Pancreas (tissue), 10 donors: ENCODE measurements at places on chromosomes 3 and 15. TPM values are rescaled to one million over a fixed set of nuclear protein-coding genes. Genes with fewer than 3 reads are reported as not detected.

- H3K36me3 ChIP-seq = no peaks in the 10 kb centered on the region
- no peak overlapping the region for H3K27ac ChIP-seq
- no peaks in the 10 kb centered on the region for H3K4me1 ChIP-seq
These were observed 27.6 kb upstream of the BNC1 start for GRCh38 chr15:83312071-83312470.

GRCh38 chr15:51184627-51185026 lies 89.9 kb upstream of the TNFAIP8L3 start:
- DNase-seq = no peak
- no peaks in the 10 kb centered on the region for H3K36me3 ChIP-seq
- no peak overlapping the region for H3K4me3 ChIP-seq
- H3K27ac ChIP-seq = no peak overlapping the region
- H3K4me1 ChIP-seq = no peaks in the 10 kb centered on the region

DNA sequence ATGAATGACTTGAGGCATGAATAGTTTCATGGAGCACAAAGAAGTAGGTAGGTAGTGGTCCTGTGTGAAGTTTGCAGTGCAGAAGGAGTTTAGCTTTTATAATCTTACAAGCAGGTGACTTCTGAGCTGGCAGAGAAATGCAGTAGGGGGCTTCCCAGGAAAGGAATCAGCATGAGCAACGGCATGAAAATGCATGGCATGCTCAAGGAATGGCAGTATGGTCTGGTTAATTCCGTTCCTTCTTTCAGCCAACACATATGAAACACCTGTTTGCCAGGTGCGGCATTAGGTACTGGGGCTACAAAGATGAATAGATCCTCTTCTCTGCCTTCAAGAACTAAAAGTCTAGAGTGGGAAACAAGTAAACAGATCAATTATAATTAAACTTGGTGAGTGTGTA lies 138.0 kb upstream of the BHLHE40 start:
- H3K36me3 ChIP-seq = no peaks in the 10 kb centered on the region
- DNase-seq = no peak
- H3K4me1 ChIP-seq = no peaks in the 10 kb centered on the region
- H3K27ac ChIP-seq = no peak overlapping the region
- H3K27me3 ChIP-seq = no peaks in the 10 kb centered on the region

Gene ANKRD63
- total RNA-seq = not detected

DNA sequence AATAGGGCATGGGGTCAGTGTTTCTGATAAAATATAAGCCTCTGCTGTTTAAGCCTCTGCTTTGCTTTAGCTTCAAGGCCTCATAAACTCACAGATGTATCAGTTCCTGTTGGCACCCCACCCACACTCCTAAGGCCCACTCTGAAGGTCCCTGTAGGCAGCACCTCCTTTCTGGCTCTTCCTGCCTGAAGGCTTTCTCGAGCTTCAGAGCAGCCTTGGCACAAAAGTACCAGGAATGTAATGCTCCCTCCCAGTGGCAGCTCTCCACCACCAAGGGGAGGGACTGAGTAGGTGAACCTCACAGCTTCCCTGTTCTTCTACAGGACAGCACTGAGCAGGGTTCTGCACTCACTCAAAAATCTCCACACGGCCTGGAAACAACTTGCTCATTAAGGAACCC lies 102.2 kb downstream of the ABHD5 start:
- H3K4me1 ChIP-seq = no peaks in the 10 kb centered on the region
- H3K4me3 ChIP-seq = no peak overlapping the region
- H3K27me3 ChIP-seq = no peaks in the 10 kb centered on the region
- H3K36me3 ChIP-seq = no peaks in the 10 kb centered on the region
- DNase-seq = no peak

- H3K27ac ChIP-seq = no peak overlapping the region
- no peaks in the 10 kb centered on the region for H3K4me1 ChIP-seq
- H3K4me3 ChIP-seq = no peak overlapping the region
- no peak for DNase-seq
- H3K27me3 ChIP-seq = no peaks in the 10 kb centered on the region
These were observed 56.0 kb upstream of the LCTL start for GRCh38 chr15:66621491-66622467.

Gene IGDCC3
- total RNA-seq = 0.32 TPM

Gene LHFPL4
- 0.35 TPM for total RNA-seq

DNA sequence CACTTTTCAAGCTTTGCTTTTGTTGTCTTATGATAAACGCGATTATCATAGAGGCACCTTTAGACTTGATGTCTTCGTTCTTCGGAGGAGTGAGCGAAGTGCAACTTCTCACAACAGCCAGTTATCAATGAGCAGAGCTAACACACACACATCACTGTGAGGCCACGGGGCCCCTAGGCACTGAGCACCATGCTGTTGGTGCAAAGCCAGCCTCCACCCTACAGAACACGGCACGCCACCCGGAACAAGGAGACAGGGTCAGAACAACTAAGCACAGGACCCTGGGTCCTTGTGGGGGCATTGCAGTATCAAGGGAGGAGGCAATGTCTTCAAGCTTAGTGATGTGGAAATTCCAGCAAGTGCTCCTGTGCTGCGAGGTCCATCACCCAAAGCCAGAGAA lies 244.5 kb downstream of the OCA2 start:
- DNase-seq = no peak
- no peak overlapping the region for H3K4me3 ChIP-seq
- H3K27me3 ChIP-seq = no peaks in the 10 kb centered on the region
- H3K4me1 ChIP-seq = no peaks in the 10 kb centered on the region
- no peak overlapping the region for H3K27ac ChIP-seq

Gene FBXL22
- total RNA-seq = 1.1 TPM

DNA sequence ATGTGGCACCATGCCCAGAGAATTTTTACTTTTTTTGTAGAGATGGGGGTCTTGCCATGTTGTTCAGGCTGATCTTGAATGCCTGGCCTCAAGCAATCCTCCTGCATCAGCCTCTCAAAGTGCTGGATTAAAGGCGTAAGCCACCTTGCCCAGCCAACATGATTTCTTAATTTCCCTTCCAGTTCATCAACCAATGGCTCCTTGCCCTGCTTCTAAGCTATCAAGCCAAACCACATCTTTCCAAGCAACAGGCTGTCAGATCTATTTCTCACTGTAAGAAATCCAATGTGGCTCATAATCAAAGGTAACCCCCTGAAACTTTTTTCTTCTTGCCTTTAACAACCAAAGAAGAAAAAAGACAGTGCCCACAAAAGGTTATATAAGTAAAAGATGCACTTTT lies 204.2 kb upstream of the ICE2 start:
- no peak overlapping the region for H3K4me3 ChIP-seq
- peaks cover 5% of the 10 kb centered on the region for H3K4me1 ChIP-seq
- DNase-seq = no peak
- H3K27ac ChIP-seq = no peak overlapping the region
- no peaks in the 10 kb centered on the region for H3K36me3 ChIP-seq
